ENCODE measurements at places on chromosomes 1 and 21.

DNA sequence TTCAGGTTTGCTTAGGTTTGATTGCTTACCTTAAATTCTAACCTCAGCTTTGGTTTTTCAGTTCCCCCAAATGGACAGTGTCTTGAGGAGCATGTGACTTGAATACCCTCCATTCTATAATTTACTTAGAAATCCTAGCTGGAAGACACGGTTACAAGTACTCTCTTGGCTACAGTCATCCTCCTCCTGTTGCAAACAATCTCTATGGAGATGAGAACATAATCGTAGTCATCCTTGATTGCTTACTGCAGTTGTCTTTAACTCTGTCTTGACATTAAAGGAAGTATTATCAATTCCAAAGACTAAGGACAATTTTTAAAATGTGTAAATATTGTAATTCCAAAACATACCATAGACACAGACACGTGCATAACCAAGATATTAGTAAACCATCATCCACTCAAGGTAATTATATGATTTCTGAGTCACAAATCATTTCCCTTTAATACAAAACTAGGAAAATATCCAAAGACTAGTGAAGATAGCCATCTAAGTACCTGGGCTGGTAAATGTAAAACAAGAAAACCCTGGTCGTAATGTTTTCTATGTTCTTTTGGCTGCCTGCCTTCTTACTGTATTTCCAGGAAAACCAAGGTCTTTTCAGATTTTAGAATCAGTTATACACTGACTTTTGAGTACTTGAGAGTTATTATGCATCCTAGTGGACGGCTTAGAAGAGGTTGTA is 149.9 kb downstream of the CHRM3 start:
- DNase-seq: no peak

DNA sequence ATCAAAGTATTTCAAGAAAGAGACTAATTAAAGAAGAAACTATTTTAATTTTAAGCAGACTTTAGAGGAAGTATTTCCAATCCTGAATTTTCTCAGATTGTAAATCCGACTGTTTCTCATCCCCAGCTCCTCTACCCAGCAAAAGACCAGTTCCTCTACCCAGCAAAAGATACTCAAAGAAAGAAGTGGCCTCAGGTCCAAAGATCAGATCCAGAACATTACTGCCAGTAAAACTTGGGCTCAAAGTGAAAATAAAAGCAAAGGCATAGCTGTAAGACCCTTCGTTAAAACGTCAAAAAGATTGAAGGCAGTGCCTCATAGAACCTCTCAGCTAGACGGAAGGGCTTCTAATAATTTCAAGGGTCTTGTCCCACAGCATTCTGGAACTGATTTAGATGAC is 50.0 kb downstream of the LRRC8B start:
- no peak for DNase-seq

- peak; percentile 64 for DNase-seq
These were observed 29.6 kb downstream of the DUSP10 start for GRCh38 chr1:221712198-221712684.

DNA sequence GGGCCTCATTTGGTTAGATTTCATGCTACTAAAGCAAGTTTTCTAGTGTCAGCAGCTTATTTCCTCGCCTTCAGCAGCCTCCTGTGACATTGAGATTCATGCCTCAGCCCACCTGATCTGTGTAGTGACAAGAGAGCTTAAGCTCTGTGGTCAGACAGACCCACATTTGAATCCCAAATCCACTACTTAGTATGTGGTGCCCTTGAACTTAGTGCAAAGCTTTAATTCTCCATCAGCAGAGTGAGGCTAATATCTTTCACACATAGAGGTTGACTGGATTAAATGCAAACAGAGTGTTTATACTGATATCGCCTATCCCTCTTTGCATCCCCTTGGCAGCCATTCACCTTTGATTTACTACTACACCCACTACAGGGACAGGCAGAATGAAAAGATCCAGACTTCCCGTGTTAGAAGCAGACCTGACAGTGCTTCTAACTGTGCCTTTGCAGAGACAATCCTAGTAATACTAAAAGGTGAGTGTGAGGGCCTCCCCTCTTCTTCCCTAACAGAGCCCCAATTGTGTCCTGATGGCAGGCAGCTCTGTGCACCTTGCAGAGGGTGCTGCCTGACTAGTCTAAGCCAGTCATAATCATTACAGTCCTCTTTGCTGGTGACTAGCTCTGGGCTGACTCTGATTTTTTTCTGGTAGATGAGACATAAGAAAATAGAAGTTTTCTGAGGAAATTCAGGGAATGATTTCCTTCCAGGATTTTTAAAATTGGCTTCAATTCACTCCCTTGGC is 264.0 kb downstream of the CTH start:
- DNase-seq: no peak

DNA sequence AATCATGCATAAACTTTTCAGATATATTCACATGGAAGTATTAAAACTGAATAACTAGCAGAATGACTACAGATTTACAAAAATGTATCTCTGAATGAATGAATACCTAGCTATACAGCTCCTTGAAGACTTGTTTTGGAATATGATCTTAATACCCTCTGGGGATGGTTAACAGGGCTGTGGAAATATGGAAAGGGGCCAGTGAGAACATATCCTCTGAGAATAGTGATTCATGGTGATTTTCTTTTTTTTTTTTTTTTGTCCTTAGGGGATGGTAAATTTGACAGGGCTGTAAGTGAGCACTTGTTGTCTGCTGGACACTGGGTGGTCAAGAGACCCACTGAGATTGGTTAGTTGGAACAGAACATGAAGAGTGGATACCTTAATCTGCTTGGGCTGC is 80.7 kb upstream of the HP1BP3 start:
- DNase-seq: no peak

- no peak for DNase-seq
These were observed 97.1 kb downstream of the FASLG start for GRCh38 chr1:172756024-172756423.

DNA sequence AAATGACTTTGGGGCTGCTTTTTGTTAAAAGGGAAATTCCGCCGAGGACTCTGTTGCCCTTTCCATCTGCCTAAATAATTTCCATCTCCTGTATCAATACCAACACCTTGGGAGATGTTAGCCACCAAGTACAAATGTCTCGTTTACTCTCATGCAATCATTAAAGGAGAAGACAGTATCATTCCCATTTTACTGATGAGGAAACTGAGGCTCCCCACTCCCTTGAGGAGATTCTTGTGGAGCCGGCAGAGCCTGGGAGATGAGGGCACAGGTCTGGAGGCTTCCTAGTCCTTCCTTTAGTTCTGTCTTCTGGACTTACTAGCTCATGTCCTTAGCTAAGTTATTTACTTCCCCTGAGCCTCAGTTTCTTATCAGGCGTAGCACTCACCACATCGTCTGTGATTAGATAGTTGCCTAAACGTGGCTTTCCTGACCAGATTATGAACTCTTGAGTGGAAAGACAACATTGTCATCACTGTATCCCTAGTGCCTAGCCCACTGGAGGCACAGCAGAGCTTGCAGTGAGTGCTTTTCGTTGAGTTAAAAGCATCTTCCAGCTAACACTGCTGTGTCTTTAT is 81.6 kb downstream of the ADSS2 start:
- no peak for DNase-seq

DNA sequence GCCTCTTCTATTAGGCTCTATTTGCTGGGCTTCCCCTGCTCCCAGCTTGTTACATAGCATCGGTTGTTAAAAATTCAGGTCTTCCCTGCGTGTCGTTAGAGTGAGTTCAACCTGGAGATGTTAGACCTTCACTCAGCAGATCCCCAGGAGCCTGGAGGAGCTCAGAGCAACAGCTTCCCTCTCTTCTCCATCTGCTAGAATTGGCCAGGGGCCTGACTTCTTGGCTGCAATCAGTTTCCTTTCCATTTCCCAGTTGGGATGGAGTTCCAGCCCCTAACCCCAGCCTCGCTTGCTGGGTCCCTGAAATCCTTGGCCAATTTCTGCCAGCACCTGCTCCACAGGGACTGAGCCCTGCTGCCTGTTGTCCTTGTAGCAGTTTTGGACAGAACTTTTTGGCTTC is 55.9 kb downstream of the MT1HL1 start:
- no peak for DNase-seq

DNA sequence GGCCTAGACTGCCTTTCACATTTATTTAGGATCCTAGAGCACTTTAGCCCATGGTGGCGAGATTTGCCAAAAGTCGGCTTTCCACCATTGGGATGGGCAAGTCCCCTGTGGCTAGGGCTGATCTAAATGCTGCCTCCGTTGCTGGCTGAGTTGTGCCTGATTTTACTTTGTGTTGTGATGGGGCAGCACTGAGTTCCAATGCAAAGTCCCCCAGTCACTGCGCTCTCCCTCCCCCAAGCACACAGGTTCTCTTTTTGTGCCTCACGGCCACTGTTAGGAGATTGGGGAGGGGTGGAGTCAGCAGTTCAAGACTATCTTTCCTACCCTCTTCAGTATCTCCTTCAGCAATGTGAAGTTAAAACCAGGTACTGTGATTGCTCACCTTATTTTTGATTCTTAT is 66.7 kb upstream of the COX20 start:
- DNase-seq: no peak

DNA sequence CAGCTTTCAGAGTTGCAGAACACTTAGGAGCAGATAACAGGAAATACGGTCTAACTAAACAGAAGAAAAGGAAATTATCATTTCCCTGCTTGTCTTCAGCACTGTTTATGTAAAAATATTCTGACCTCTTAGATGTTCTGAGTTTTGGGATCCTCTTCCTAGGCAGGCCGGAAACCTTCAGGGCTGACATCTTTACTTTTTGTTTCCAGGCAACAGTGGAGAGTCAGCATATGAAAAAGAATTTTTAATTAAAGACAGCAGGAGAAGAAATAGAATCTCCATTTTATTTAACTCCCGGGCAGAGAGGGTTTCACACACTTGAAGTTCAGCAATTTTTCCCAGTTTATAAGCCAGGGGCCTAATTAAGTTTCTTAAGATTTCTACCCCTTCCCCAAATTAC is 5.1 kb upstream of the RIPPLY3 start:
- no peak for DNase-seq

DNA sequence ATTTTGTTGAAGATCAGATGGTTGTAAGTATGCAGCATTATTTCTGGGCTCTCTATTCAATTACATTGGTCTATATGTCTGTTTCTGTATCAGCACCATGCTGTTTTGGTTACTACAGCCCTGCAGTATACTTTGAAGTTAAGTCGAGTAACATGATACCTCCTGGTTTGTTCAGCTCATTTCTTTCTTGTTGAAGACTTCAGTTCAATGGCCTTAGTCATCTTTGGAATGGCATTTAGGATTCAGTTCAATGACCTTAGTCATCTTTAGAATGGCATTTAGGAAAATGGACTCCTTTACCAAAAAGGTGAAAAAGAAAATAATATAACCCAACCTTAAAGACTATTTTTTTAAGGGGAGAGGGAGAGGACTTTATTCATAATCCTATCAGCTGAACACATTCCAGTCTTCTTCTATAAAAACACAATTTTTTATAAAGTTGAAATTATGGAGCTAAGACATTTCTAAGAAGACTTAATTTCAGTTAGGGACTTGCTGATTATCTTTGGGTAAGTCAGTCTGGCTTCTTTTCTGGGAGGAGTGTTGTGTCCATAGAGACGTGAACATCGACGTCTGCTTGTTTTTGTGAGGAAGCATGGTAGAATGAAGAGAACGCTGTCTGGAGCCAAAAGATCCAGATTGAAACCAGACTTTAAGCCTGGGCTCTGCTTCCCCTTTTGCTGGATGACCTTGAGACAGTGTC is 48.3 kb downstream of the DDR2 start:
- no peak for DNase-seq

GRCh38 chr1:86472767-86473166 is 4.0 kb downstream of the CLCA1 start:
- no peak for DNase-seq

GRCh38 chr1:205913451-205914154 is 29.7 kb downstream of the SLC26A9 start:
- no peak for DNase-seq

GRCh38 chr1:160538985-160539651 is 16.1 kb upstream of the SLAMF6 start:
- no peak for DNase-seq

DNA sequence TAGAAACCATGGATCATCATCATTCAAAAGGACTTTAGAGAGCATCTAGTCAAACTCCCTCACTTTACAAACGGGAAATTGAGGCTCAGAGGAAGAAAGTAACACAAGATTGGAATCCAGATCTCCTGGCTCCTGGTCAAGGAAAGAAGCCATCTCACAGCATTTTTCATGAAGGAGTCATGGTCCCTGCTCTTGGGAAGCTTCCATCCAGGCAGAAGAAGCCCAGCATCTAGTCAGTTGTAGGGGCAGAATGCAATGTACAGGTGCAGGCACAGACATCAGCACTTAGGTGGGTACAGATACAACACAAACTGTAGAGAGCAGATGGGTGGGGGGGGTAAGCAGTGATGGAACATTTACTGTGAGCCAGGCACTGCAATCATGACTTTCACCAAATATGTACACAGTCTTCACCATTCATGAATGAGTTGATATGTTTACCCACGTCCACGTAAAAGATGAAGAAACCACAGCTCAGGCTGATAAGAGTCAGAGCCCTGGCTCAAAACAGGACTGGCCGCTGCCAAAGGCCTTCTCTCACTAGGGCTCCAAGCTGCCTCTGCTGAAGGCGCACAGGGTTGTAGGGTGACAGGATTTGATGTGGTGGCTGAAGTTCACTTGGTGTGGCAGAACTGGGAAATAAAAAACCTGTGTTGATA is 44.0 kb downstream of the OPTC start:
- no peak for DNase-seq

DNA sequence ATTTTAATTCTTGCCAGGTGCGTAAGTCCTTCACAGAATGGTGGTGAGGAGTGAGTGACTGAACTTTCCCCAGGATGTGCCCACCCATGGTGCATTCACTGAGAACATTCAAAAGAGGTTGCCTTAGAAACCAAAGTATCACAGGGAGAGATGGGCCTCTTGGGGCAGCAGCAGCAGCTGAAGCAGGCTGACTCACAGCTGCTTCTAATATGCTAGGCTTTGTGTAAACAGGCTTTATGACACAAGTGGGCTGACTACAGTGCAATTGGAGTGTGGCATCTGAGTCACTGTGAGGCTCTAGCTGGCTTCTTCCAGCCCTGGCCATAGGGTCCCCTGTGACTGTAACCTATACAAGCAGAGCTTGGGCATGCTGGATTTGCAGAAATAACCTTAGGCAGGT is 12.6 kb downstream of the PIGP start:
- no peak for DNase-seq

- DNase-seq: no peak
These were observed 91.5 kb downstream of the IER5 start for GRCh38 chr1:181179987-181180365.

- no peak for DNase-seq
These were observed 572 bp downstream of the FUCA1 start for GRCh38 chr1:23867542-23867894.

DNA sequence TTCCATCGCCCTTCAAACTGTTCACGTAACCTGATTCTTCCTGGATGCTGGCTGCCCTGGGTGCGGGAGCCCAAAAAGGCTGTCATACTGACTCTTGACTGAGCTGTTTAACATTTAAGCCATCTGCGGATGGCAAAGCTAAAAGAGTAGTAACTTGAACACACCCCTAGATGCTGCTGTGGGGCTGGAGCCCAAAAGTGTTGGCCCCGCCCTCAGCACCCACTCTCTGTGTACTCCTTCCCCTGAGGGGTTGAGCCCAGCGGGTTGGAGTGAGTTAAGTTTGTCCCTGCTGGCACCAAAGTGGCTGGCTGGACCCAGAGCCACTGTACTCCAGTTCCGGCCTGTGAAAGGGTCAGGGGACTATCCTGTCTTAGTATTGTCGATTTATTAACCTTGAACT is 640.6 kb downstream of the PTPRU start:
- no peak for DNase-seq

- no peak for DNase-seq
These were observed 67.0 kb downstream of the LMX1A start for GRCh38 chr1:165289556-165289955.

Measured in effector CD4-positive, alpha-beta T cell (primary cell).